ENCODE measurements at places on chromosomes 7 and 10.

GRCh38 chr10:71487726-71488125 is 91.0 kb downstream of the CDH23 start:
- DNase-seq = no peak

- DNase-seq = no peak
Observed at GRCh38 chr10:20986049-20986448, 88.9 kb upstream of the NEBL start.

GRCh38 chr7:148050492-148051158 is 539.9 kb upstream of the C7orf33 start:
- no peak for DNase-seq

GRCh38 chr7:78695826-78696225 is 757.6 kb downstream of the MAGI2 start:
- no peak for DNase-seq

Measured in GM13976 (cell line).